ENCODE measurements at places on chromosomes 12 and 14. TPM values are rescaled to one million over a fixed set of nuclear protein-coding genes. Genes with fewer than 3 reads are reported as not detected.

Gene MSRB3
- not detected for total RNA-seq

Gene SRRM4
- total RNA-seq: not detected

Gene KIF26A
- 0.26 TPM for total RNA-seq

Gene MRPS35
- 58.1 TPM for total RNA-seq

Gene ABCC9
- 0.02 TPM for total RNA-seq

Gene PRB4
- not detected for total RNA-seq

GRCh38 chr14:26415618-26416123, 182.2 kb downstream of the NOVA1 start:
- no peak for DNase-seq

DNA sequence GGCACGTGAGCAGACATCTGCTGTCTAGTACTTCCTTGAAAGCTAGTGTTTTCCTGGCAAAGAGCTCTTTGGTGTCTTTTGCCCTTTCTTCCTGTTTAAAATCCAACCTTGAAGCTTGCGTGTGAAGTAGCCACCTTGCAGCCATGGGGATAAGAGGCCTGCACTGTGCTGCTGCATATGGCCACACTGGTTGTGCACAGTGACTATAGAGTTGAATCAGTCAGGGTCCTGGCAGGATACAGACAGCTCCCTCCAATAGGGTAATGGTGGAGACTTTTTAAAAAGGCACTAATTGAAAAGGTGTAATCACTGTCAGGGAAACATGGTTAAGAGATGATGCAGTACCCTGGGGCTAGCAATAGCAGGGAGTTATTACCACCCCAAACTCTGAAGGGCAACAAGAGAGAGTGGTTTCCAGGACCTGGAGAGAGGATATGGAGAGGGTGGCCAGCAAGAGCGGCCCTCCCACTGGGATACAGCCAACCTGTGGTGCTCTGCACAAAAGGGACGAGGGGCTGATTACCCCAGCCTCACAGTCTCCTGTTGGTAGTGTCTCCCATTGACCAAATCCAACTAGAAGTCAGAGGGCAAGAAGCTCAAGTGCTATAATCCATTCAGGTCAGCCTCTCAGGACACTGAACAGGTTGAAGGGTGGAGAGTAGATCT, 4.8 kb upstream of the GLT8D2 start:
- no peak for DNase-seq

DNA sequence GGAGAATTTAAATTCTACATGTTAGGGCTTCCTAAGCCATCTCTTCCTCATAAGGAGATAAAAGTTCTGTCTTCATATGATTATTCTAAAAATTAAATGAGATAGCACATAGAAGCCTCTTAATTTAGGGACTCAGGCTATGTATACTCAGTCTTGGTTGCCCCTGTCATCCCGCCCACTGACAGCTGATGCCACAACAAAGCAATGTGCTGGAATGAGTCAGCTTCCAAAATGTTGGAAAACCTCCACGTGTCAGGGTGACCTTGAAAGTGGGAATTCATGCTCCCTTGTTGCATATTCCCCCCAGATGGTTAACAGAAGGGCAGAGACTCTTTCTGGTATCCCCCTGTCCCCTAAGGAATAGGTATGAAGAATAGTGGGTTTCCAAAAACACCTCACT, 238.0 kb upstream of the DDHD1 start:
- DNase-seq: no peak

- DNase-seq: peak; percentile 82
Measured at GRCh38 chr12:109053382-109054123, 1.2 kb downstream of the USP30 start.

DNA sequence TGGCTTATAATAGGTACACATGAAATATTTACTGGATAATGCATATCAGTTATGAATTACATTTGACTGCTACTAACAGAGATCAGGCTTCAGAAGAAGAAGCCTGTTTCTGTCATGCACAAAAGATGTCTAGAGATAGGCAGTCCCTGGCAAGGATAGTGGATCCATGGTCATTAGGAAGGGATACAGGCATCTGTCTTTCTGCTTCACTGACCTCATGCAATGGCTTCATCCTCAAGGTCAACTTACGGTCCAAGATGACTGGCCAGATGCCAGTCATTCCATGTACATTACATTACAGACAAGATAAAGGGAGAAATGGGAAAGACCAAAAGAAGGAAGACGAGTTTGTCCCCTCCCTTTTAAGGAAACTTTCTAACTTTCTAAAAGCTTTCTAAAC, 94.0 kb downstream of the NUAK1 start:
- no peak for DNase-seq

GRCh38 chr14:103463851-103464250, 58.8 kb downstream of the CKB start:
- no peak for DNase-seq

DNA sequence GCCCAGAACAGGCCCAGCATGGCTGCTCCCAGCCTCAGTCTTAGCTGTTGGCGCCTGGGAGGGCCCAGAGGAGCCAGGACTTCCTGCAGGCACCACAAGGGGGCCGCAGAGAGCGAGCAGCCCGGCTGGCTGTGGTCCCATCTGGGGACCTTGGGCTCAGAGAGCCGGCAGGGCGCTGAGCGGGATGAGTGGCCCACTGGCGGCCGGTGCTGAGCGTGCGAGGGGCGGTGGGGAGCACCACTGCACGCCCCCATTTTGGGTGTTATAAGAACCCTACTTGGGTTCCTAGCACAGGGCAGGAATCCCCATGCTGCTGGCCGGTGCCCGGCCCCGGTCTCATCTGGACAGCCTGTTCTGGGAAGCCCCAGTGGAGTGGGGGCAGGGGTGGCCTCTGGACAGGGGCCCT, 25.9 kb upstream of the CRIP2 start:
- peak; percentile 90 for DNase-seq

GRCh38 chr12:1375323-1375722, 219.1 kb downstream of the FBXL14 start:
- DNase-seq: no peak
